Kidney capillary endothelial cell (primary cell): ENCODE measurements at places on chromosomes 12 and 14.

DNA sequence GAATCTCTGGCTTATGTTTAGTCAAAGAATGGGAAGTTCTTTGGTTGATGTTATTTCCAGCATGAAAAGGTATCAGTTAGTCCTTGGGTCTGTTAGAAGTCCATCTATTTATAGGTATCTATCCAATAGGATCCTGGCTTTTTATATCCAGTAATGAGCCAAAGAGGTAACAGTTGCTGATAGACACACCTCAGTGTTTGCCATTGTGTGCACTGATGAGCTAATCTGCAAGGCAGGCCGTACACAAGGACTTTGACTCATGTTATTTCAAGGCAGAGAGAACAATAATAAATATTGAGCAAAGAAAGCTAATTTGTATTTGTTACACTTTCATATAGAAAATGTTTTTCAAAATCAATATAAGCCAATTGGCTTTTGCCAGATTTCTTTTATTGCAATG, 56.4 kb downstream of the GLT1D1 start:
- DNase-seq = no peak

DNA sequence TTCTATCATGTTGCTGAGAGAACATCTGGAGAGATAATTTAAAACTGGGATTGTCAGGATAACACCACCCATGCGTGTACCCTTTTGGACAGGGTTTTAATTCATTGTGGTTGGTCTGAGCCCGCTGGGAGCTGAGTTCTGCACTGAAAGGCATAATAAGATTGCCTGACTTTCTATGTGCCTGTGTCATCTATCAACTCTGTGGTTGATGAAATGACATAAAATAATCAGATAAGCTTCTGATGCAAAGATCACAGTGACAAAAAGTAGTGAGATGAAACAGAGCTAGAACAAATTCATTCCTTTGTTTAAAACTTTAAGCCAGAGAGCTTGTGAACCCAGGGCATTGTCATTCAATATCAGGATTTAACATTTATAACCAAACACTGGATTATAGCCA, 98.7 kb downstream of the BBS10 start:
- DNase-seq = no peak

GRCh38 chr12:116662612-116663144, 75.2 kb downstream of the SPRING1 start:
- no peak for DNase-seq

- DNase-seq = no peak
These were observed 44.7 kb downstream of the SLC8A3 start for GRCh38 chr14:70144046-70144445.

- DNase-seq = no peak
These were observed 36.6 kb upstream of the LTBP2 start for GRCh38 chr14:74648601-74649000.

DNA sequence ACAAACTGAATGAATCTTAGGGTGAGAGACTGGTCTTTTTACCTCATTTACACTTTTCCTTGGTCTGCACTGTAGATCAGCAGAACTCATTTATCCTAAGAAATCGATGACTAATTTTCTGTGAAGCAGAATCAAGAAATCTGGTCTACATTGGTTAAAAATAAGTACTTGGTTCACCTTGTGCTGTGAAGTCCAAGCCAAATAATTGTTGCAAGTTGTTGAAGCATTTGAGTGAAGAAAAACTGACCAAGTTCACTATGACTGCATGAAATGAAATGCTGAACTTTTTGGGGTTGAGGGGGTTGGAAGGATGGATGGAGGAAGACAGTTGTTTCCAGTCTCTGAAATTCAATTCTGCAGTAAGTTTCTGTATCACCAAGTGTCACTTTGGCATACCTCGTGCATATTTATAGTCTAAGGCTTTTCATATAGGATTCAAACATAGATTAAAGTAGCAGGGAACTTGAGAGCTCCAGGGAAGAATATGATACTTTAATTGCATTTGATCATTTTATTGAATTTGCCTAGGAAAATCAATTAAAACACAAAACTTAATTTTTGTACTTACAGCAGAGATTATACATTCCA, 75.0 kb downstream of the FAR2 start:
- DNase-seq = no peak

GRCh38 chr12:49838973-49839633, 3.8 kb downstream of the BCDIN3D start:
- DNase-seq = peak; percentile 67

- DNase-seq = no peak
These were observed 139.0 kb downstream of the SMOC1 start for GRCh38 chr14:70018230-70018629.

GRCh38 chr14:79017561-79017960, 847.4 kb downstream of the NRXN3 start:
- DNase-seq = no peak

GRCh38 chr12:28974883-28975282, 174.2 kb upstream of the FAR2 start:
- DNase-seq = no peak

DNA sequence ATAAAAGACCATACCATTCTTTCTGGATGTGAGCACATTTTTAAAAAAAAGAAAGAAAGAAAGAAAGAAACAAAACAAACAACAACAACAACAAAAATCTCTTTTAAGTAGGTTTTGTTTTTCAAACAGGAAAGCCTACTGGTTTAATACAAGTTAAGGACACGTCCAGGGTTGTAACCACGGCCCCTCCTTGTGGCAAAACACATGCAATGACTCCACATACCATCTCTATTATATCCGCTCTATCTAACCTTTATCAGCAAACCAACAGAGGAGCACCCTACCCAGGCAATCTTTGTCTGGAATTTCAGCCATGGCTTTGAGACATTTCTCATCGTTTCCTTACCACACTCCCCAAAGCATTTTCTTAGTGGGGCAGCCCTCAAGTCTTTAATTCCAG, 360.5 kb upstream of the TMPO start:
- peak; percentile 47 for DNase-seq

DNA sequence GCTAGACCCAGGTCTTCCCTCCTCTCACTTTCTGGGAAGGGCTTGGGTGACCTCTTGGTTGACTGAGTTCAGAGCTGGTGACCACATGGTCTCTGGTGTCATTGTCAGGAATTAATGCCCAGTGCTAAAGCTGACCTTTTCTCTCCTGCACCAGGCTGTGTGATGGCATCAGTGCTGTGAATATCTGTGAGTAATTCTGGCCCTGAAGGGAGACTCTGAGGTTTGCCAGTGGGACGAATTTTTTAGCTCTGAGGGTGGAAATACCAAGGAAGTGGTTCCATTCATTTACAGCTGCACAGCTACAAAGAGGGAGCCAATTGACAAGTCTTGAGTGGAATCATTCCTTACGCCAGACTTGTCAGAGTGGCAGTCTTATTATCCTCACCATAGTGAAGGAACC, 6.2 kb upstream of the KRT86 start:
- no peak for DNase-seq

DNA sequence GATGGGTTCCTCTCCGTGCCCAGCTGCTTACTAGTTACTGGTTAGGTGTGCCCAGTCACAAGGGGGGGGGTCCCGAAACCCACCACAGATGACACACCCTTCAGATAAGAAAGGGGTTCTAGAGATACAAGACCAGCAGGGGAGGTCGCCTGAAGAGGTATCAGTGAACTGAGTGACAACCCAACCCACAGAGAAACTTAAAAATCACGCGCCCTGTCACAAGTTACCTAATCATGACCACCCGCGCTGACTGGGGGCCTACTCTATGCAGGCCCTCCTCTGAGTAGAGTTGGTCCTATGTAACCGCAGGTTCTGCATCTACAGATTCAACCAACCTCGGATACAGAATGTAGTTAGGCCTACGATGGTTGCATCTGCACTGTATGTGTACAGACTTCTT, 210.3 kb upstream of the SFSWAP start:
- DNase-seq = no peak

GRCh38 chr12:15163030-15163976, 57.9 kb downstream of the RERG start:
- no peak for DNase-seq

GRCh38 chr12:131090274-131091210, 136.8 kb downstream of the ADGRD1 start:
- no peak for DNase-seq

GRCh38 chr12:84694116-84694515, 218.5 kb downstream of the SLC6A15 start:
- no peak for DNase-seq

- peak; percentile 18 for DNase-seq
These were observed 266.4 kb upstream of the USP15 start for GRCh38 chr12:61993734-61994345.

DNA sequence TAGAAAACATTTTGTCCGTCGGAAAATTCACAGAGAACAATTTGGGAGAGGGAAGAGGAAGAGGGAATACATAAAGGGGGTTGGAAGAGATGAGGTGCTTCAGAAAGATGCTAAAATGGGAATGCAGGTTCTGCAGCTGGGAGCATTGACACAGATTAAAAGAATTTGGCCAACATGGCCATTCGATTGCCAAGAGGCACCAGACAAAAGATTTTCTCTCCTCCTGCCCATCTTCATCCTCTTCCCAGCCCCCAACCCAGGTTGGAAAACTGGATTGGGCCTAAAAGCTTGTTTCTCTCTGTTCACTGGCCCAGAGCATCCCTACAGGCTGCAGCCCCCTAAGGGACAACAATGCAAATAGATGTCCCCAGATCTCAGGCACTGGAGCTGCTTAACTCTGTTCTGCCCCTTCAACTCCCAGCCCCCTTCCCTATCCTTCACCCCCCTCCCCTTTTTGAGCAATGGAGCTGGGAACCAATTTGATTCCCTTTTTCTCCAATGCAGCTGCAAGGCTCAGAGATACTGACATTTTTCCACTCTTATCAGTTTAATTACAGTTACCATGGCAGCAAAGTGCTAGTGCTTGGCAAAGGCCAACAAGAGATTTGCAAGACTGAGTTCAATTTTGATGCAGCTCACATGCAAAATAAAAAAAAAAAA, 1.9 kb downstream of the LMO3 start:
- DNase-seq = no peak

- peak; percentile 2 for DNase-seq
These were observed 200.5 kb downstream of the STXBP6 start for GRCh38 chr14:24849471-24849870.

DNA sequence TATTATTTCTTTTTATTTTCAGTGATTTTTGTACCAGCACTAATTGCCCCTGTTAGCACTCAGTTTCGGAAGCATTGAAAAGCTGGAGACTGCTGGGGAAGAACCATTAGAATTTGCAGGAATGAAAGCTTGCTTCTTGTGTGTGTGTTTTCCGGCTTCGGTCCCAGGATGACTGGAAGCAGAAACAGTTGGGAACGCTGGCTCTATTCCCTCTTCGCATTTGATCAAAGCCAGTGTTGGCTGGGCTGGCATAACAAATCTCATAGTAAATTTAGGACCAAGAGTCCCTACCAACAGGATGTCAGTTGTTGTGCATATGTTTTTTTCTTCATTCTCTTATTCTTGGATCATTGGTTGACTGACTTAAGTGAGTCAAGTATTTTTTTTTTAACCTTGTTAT, 53.6 kb upstream of the TRAF3 start:
- no peak for DNase-seq

- no peak for DNase-seq
These were observed 71.7 kb upstream of the KICS2 start for GRCh38 chr12:64293654-64294364.

DNA sequence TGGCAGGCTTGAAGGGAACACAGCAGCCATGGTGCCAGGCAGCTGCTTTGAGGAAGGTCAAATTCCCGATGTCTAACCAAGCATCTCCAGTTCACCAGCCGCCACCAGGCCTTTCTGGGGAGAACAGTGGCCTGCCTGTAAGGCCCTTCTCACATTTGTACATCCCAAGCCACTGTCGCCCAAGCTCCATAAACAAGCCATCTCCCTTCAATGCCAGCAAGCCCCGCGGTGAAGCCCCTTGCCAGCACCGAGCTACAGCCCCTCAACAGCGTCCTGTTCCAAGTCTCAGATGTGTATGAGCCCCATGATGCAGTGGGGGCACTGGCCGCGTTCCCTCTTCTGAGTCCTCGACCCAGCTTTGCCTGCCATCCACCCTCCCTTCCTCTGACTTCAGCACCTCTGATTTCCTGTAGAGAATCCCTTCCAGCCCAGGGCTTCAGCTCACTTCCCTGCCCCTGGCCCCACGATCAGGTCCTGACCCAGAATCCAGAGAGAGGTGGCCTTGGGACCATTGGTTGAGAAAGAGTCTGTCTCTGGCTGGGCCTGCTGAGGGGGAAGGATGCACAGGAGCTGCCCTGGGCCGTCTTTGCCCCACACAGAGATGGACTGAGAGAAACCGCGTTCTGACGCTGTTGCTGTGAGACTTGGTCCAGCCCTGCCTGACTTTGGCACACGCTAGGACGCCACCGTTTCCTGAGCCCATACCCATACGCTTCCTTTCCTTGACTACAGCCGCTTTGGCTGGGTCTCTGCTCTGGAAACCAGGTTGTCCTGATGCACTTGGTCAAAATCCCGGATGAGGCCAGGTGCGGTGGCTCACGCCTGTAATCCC, 1.9 kb upstream of the MMP17 start:
- no peak for DNase-seq
